ENCODE measurements at places on chromosomes 5 and 9.

DNA sequence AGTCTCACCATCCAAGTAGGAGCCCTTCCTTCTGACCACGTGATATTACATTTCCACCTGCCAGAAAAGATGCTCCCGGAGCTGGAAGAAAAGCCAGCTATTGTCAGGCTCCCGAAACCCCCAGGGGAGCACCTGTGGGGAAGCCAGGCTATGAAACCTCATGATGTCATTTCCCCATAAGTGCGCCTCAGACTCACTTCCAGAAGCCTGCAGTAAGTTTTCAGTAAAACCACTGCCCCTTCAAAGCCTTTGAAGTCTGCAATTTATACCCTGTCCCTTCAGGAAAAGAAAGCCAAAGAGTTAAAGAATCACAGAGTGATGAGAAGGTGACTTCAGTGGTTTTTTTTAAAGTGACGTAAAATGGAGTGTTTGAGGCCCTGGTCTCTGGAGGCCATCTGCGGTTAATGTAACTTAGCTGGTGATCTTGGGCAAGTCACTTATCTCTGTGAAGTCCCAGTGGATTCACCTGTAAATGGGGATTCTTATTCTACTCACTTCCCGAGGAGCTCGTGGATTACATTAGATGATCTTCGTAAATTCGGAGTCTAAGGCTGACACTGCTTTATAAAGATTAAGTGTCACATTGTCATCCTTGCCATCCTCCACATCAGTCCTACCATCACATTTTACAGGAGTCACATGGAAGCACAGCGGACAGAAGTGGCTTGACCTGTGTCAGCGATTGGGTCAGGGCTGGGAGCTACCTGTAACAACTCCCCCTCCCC, 2.6 kb upstream of the SEMA6A start:
- DNase-seq = no peak

GRCh38 chr5:108046955-108047670, 334.8 kb downstream of the FBXL17 start:
- DNase-seq = no peak

GRCh38 chr5:81121273-81121672, 111.8 kb upstream of the CKMT2 start:
- DNase-seq = no peak

- DNase-seq = no peak
These were observed 4.2 kb upstream of the ZNF346 start for GRCh38 chr5:177018341-177018740.

DNA sequence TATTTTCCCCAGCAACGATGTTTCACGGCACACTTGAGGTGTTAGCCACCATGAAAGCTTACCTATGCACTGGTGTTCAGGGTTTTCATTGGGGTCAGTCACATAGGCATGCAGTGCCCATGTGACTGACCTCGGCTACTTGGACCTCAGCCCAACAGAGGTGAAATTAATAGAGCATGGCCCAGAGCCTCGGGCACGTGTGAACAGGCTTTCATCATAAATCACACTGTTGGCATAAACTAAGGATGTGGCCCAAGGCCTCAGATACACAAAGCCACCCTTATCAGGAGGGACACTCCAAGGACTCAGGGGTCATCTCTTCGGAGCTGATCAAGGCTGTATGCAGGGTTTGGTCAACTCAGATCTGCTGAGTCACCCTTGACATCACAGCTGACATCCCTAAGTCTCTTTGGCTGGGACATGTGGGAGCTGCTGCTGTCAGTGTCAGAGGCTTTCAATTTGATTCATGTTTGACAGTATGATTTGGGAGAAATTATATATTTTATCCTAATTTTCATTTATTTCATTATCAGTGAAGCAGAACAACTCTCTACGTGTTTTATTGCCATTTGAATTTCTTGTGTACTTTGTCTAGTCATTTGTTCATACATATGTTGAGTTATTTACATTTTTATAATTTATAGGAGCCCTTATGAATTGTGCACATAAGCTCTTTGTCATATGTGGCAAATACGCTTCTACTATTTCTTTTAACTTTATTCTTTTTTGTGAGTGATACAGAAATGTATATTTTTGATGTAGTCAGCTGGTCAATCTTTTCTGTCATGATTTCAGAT, 59.7 kb upstream of the ANKRD33B start:
- no peak for DNase-seq

- DNase-seq = no peak
These were observed 135.4 kb upstream of the FBN2 start for GRCh38 chr5:128673411-128673957.

DNA sequence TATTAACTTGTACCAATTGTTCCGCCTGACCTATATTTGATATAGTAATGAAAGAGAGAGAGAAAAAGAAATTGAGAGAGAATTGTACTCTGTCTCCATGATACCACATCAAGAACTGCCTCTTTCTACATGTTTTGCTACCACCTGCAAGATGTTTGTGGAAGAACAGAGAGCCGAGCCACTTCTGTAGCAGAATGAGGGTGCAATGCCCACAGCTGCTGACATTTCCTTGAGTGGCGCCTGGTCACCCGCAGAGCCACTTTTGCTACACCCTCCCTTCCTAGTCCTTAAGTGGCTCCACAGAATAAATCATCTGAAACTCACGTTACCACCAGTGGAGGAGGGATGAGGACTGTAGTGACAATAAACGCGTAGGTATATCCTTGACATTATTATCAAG, 17.1 kb upstream of the FAM81B start:
- DNase-seq = no peak

GRCh38 chr5:131297886-131298285, 34.0 kb downstream of the CDC42SE2 start:
- DNase-seq = no peak

DNA sequence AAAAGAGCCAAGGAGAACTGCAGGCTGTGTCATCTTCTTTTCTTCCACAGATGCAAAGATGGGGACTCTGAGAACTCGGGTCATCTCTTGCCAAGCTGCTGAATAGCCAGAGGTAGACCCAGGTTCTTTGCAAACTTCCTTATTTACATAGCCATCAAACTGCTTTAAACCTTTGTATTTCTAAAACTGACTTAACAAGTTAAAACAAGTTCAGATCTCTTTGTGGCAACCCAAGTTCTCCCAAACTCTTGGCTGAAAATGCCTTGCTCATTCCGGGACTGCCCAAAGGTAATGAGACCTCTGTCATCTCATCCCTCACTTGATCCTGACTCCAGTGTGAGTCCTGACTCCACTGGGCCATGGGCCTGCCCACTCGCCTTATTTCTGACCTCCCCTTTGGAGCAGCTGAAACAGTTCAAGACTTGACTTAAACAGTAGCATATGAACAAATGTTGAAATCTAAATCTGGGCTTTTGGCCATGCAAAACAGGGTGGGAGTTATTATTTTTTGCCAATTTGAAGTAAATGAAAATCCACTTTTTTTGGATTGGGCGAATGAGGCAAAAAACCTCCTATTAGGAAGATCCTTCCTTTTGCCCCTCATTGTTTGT, 50.6 kb downstream of the FBXL7 start:
- DNase-seq = no peak
